Activated CD4-positive, alpha-beta memory T cell treated with anti-CD3 and anti-CD28 coated beads for 36 hours (primary cell): ENCODE measurements at places on chromosomes 4 and X. TPM values are rescaled to one million over a fixed set of nuclear protein-coding genes. Genes with fewer than 3 reads are reported as not detected.

Gene ETDB
- total RNA-seq: not detected

Gene GSTCD
- 16.7 TPM for total RNA-seq

Gene HS6ST2
- 0.81 TPM for total RNA-seq

DNA sequence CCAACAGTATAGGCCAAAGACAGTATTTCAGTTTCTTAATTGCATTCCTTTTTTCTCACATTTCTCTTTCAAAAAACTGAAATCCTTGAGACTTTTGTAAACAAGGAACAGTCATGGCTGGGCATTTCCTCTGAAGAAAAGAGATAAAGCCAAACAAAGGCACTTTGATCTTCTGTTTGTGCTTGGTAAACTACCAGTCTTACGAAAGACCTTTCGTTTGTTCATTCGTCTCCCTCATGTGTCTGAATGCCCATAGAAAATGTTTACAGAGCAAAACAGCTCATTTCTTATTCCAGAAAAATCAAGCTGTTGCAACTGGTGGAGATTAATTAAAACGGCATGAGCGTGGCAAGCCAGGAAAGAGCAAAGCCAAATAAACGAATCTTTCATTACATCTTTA, 178.0 kb downstream of the GASK1B start:
- no peaks in the 10 kb centered on the region for H3K36me3 ChIP-seq
- no peak for DNase-seq

DNA sequence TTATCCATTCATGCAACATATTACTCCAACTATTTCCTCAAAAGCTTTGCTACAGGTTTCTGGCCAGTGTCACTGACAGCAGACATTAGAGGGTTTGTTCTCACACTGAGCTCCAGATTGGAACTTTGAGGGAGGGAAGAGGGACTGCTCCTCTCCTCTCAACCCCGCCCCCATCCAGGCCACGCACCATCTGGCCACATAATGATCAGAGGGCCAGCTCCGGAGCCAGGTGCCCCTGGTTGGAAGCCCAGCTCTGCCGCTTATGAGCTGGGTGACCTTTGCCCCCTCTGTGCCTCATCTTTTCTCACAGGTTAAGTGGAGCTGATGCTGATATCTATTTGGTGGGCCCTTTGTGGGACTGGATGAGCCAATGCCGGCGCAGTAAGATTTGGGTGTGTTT, 55.8 kb downstream of the C4orf50 start:
- H3K4me3 ChIP-seq: no peak overlapping the region
- H3K4me1 ChIP-seq: no peaks in the 10 kb centered on the region
- peaks cover 6% of the 10 kb centered on the region for H3K27me3 ChIP-seq
- DNase-seq: no peak

GRCh38 chr4:186780291-186781031, 56.8 kb upstream of the FAT1 start:
- no peak for DNase-seq
- no peaks in the 10 kb centered on the region for H3K27me3 ChIP-seq
- H3K4me1 ChIP-seq: no peaks in the 10 kb centered on the region
- H3K4me3 ChIP-seq: no peak overlapping the region

DNA sequence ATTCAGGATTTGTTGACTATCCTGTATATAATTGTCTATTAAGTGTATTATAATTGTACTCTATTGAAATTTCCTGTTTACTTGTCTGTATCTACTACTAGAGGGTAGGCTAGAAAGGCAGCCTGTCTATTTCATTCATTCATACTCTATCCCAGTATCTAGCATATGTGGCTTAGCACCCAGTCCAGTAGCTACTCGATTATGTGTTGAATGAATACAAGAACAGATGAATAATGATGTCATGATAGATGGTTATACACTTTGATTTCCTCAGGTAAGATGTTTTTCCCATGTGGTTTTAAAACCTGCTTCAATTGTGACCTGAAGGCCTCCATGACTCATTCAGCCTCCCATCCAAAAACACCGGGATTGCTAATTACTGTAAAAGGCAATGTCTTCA, 68.0 kb downstream of the IL21 start:
- peak overlapping the region; percentile 79 for H3K27ac ChIP-seq
- no peak overlapping the region for H3K4me3 ChIP-seq
- no peaks in the 10 kb centered on the region for H3K27me3 ChIP-seq
- peaks cover 74% of the 10 kb centered on the region for H3K4me1 ChIP-seq
- H3K36me3 ChIP-seq: peaks cover 5% of the 10 kb centered on the region
- peak; percentile 46 for DNase-seq

DNA sequence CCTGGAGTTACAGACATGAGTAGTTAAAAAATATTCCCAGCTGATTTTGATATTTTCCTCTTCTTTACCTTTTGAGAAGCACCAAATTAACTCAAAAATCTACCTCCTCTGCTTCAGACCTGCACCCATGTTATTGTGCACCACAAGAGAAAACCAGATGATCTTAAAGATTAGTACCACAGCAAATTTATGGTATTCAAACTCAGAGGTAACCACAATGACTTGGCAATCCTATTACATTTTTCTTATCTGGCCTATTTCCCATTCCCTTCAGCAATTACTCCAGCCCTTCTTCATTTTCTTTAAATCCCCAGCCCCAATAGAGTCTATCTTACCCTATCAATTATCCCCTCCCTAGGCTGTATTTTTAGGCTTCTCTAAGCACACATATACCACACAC, 535.1 kb downstream of the FAT4 start:
- no peaks in the 10 kb centered on the region for H3K36me3 ChIP-seq
- no peaks in the 10 kb centered on the region for H3K4me1 ChIP-seq
- no peak overlapping the region for H3K4me3 ChIP-seq
- H3K27me3 ChIP-seq: no peaks in the 10 kb centered on the region

GRCh38 chr4:147312376-147313046, 168.4 kb upstream of the EDNRA start:
- no peak for DNase-seq
- no peak overlapping the region for H3K27ac ChIP-seq
- no peaks in the 10 kb centered on the region for H3K36me3 ChIP-seq
- H3K4me1 ChIP-seq: no peaks in the 10 kb centered on the region
- no peak overlapping the region for H3K4me3 ChIP-seq
- no peaks in the 10 kb centered on the region for H3K27me3 ChIP-seq

- H3K36me3 ChIP-seq: no peaks in the 10 kb centered on the region
- H3K4me3 ChIP-seq: no peak overlapping the region
- no peak for DNase-seq
- no peak overlapping the region for H3K27ac ChIP-seq
- no peaks in the 10 kb centered on the region for H3K27me3 ChIP-seq
Measured at GRCh38 chr4:111689214-111689613, 456.0 kb upstream of the FAM241A start.

GRCh38 chr4:138599965-138600364, 357.8 kb upstream of the SLC7A11 start:
- no peak for DNase-seq
- H3K4me1 ChIP-seq: no peaks in the 10 kb centered on the region
- no peak overlapping the region for H3K27ac ChIP-seq
- no peaks in the 10 kb centered on the region for H3K36me3 ChIP-seq
